HT1080 (cell line): ENCODE measurements at places on chromosomes 4 and X.

DNA sequence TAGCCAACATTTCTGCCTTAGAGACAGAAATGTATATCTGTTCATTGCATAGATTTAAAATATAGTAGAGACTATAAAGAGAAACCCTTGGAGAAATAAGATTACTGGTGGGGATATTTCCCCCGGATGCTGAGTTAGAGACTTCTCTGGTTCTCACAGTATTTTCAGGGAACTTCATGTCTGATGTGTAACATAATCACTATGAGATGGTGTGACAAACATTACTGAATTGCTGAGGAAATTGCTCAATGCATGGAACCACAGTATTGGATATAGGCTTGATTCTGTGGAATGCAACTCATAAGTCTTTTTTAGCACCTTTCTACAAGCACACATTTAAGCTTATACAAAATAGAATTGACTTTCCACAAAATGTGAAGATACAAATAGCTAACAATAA lies 152.7 kb downstream of the SOWAHB start:
- peak; percentile 40 for DNase-seq

DNA sequence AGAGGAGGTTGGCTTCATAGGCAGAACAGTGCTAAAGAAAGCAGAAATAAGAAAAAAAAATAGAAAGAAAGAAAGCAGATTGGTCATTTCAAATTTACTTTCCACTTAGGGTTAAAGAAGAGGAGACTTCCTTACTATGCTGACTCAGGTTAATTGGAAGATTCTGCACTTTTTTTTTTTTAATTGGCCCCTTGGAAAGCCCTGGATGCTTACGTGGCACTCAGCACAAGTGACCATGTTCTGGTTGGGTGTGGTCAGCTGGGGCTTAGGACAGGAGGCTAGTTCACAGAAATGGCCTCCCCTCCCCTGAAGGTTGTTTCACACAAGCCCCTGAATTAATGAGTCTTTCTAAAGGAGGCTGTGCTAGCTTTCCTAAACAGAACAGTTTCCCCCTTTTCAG lies 14.5 kb downstream of the MAGEA9B start:
- DNase-seq = no peak

DNA sequence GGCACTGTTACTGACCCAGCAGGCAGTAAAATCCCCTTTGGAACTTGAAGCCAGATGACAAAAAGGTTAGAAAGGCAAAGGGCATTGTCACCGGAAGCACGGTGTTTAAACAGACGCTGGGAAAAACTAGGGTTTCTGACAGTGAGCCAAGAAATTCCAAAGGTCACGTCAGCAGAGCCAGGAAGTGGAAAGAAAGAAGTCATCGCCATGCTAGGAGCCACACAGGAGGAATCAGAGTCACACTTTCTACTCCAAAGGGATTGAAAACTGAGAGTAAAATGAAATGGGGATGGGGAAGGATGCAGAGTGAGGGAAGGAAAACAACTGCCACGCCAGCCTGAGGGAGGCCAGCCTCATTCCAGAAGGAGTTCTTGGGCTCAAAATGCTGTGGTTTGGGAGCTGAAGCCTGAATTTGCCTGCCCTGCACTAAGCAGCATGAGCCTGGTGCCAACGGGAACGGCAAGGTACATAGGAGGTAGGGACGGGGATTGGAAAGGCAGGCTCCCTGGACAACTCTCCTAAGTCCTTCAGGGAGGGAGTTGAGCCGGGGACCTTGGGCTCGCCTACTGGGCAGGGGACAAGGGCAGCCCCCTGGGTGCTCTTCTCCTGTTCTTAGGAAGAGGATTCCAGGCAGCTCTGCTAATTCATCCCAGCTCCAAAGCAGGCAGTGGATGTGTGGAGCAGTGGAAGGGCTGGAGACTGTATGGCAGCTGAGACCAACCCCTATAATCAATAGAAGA lies 66.8 kb downstream of the SOWAHB start:
- DNase-seq = peak; percentile 91

DNA sequence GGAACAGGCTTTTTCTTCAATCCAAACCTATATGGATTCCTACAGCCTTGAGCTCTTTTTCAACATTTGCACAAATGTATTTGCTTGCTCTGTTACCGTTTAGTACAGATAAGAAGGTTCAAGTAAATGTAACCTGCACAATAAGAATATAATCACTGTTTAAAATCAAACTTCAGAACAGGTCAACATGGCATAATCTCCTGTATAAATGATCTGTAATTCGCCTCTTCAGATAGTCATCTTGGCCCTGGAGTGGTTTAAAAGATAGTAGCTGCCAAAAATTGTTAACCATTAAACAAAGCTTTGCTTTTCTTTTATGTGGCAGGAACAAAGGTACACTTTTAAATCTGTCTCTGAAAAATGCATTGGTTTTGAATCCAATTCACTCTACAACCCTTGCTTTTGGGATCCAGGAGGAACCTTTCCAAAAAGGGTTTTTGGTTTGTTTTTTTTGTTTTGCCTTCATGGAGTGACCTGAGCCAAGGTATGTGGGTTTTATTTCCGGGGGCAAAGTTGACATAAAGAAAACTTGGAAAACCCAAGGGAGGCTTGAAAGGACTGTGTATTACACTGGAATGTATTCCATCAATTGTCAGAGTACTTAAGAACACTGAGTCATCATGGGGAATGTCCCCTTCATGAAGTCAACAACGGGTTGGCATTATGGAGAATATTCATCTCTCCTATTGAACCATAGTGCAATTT lies 210.4 kb upstream of the HCCS start:
- peak; percentile 52 for DNase-seq

DNA sequence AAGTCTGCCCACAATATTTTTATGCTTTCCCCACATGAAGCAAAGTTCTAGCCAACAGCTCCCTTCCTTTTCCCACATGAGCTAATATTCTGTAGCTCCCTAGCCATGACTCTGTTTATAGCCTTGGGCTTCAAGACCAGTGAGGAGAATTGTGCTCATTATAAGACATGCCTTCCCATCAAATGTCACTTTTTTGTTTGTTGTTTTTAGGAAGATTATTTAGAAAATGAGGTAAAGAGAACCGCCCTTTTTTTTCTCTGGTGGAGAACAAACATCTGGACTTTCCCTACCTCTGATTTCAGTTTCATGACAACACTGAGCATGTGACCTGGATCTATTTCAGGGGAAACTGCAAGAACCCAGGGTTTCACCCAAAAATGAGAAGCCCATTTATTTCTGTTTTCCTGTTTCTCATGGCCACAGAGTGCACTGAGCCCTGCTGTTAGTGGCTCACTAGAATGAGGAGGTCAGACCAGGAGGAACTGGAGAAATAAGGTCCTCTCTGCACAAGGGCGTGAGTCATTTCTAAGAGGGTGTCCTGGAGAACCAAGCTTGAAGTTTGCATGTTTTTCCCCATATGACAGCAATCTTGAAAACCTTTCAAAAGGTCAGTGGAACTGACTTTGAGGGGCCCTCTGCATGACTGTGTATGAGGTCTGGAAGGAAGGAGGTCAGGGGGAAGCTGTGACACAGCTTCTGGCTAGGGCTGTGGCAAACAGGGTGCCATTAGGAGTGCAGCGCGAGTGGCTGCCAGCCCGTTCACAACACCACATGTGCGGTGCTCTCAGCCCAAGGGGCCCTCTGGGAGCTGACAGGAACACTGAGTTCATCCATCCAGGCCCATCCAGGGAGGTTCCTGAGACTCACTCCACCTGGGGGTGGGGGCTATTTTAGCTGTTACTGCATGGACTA lies 55.2 kb downstream of the CHST7 start:
- DNase-seq = no peak

GRCh38 chr4:138833974-138834373 lies 181.6 kb upstream of the NOCT start:
- no peak for DNase-seq
